Activated CD4-positive, alpha-beta T cell treated with anti-CD3 and anti-CD28 coated beads, Interleukin-2, amount 50 U/mL, for 24 hours (primary cell): ENCODE measurements at places on chromosomes 16 and 17.
A peak's percentile ranks its signal among the peaks of the same experiment; 100 is the strongest.

- no peak for DNase-seq
These were observed 5.3 kb upstream of the DNAH2 start for GRCh38 chr17:7712111-7712771.

DNA sequence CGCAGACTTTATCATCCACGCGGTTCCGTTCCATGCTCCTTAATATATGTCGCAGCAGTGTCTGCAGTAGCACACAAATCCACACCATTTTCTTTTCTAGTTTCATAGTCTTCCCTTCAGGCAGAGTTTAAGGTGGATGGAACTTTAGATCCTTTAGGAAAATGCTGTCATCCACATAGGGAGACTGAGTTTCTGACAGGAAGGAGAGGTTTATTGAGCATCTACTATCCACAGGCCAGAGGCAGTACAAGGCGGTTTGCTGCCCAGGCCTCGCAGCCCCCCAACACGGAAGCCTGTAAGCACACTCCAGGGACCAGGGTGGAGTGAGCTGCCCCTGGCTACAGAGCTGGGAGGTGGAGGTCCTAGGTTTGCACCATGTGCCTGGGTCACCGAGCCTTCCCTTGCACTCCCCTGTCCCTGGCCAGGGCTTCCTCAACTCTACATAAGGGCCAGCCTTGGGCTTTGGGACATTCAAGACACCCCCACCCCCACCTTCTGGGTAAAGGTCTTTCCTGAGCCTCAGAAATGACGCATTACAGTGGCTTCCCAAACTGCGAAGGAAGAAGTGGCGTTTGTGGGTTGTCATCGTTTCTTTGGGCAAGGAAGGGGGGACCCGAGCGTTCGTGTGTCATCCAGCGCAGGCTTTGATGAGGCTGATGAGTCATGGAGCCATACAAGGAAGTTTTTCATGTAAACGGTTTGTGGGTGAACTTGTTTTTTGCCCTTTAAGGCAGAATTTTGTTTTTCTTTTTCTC is 146.5 kb upstream of the PLCG2 start:
- DNase-seq: peak; percentile 75

DNA sequence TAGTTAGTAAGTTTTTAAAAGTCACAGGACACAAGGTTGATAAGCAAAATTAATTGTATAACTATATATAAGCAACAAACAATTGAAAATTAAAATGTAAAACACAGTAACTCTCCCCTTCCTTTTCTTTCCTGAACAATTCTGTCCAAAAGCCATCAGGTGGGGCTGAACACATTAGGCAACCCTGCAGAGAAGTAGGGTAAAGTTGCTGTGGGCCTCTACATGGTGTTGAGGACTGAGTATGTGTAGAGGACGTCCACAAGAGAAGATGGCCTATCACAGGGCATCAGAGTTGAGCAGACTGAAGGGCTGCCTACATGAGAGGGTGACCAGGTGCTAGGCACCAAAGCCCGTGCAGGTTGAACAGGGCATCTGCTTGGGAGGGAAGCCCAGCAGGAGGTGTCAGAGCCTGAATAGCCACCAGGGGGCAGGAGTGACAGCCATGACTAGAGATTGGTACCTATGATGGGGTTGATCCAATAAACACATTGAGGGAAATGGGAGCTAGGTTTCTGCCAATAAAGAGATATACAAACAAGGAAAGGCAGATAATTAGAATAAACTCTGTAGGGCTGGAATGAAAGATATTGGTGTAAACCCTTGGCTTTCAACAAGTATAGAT is 415.1 kb downstream of the NPIPA8 start:
- DNase-seq: peak; percentile 32

DNA sequence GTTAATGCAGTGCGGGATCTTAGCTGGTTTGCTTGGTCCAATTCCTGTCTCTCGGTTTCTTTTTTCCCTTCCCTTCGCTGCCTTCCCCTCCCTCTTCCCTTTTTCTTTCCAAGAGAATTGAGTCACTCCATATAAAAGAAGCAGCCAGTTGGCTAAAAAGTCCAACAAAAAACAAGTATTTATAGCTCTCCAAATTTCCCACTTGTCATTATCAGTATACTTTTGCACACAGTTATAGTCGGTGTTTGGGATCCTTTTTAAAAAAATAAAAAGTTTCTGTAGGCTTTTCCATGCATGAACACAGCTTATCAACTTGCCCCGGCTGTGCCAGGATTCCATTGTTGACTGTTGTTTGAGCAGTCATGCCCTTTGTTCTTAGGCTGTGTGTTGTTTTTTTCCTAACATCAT is 24.9 kb downstream of the HMOX2 start:
- DNase-seq: no peak

- no peak for DNase-seq
These were observed 705 bp upstream of the CDRT4 start for GRCh38 chr17:15468126-15468525.

- no peak for DNase-seq
These were observed 1.9 kb downstream of the PRKCB start for GRCh38 chr16:23837553-23838308.

DNA sequence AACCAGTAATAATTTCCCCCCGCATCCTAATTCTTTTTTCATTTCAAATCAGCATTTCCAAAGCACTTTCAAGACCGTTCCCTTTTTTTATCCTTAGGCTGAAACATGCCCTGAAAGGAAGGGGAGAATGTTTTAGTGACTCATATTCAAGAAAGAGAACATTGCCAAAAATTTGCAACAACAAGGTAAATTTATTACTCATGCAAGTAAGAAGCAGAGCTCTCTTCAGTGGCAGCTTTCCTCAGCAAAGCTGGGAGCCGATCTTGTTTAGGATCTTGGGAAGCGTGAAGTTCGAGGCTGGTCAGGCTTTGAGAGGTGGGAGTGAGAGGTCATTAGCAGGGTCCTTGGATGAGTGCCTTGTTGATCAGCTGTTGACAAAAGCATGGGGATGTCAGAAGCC is 129.5 kb downstream of the PRKCA start:
- no peak for DNase-seq

DNA sequence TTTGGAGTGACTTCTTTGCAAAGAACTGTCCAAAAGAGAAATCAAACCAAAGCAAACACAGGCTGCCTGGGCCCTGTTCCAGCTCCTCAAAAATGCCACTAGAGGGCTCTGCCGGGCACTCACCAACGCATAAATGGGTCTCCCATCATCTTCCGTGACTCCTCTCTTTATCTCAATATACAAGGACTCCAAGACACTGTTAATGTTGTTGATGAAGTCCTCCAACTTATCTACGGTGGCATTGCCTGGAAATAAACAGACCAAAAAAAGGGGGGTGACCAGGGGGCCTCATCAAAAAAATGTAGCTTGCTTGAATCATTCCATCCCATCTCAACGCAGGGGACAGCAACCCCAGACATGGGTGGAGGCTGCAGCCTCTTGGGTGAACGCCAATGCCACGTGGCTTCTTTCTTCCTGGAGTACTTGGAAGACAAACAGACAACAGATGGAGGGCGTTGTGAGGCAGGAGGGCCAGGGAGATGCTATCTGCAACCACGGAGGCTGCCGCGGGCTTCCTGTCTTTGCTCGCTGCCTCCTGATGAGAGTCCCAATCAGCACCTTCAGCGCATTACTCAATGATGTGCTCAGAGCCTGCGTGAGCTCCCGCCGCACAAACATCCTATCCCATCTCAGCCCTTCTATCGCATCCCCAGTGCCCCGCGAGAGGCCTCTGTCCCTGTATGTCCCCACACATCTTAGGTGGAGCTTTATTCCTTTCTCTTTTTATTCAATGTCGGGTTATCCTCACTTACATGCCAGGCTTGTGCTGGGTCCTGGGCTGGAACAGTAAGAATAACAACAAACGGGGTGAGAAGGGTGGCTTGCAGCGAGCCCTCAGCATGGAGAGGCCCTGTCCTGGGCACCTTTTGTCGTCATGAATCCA is 32.0 kb downstream of the KDM8 start:
- peak; percentile 43 for DNase-seq

DNA sequence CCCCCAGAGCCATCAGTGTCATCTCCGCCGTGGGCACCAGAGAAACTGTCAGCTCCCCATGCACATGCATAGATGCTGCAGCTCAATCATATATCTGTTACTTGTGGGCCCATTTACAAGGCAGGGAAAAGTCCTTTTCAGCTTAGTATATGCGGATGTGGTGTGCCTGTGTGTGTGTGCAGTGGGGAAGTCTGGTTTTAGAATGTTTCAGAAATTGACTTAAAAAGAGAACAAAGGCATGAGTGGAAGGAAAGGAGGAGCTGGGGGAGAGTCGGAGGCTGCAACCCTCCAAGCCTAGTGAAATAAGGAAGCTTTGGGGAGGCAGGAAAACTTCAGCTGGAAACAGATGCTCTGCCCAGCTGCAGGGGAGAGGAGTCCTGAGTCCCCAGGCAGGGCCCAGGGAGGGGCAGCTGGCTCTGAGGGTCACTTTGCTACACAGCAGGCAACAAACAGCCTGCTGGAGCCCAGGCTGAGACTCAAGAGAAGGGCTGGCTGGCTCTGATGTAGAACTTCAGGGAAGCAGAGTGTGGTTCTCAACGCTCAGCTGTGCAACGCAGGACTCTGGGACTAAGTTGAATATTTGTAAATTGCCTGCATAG is 11.1 kb upstream of the CD300LD start:
- DNase-seq: no peak

DNA sequence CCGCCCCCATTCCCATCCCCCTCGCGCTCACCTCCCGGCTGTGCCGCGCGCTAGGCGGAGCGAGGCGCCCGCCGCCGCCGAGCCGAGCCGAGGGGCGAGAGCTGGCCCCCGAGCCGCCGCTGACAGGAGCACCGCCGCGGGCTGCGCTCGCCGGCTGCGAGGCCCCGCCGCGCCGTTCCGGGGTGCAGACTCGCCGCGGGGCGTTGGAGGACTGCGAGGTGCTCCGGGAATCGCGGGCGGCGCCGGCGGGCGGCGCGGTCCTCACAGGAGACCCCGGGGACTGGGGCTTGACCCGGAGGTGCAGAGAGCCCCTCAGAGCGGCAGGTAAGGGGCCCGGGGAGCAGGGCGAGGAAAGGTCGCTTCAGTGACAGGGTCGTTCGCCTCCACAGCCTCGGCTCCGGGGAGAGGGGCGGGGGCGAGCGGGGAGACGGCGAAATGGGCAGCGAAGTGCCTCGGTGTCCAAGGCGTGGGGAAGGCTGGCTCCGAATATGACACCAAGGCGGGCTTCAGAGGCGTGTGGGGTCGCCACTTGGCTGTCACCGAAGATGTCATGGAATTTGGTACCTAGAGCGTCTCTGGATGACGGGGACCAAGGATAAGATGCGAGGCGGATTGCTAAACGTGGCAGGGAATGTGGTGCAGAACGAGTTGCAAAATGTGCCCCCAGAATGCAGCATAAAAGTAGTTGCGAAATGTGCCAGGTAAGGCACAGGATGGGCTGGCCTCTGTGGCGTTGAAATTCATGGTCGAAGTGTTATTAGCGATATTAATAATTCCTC is 580 bp downstream of the TANC2 start:
- no peak for DNase-seq

DNA sequence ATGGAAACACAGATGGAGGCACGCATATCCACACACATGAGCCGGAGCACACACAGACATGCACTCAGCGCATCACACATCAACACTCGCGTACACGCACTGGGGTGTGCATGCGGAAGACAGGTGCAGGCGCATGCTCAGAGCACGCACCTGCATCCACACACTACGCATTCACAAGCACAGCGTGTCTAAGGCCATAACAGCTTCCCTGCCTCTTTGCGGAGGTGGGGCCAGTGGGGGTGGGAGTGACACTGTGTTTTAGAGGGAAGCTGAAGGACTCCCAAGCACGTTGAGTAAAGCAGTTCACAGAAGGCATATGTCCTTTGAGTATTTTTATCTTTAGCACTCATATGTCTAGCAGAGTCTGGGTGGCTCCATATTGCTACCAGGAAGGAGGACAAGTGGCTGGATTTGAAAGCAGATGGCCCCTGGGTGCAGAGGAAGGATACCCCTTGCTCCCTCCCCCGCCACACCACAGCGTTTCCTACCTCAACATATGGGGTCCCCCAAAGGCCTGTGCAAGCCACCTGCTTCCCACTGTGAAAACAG is 68.6 kb upstream of the TOB1 start:
- no peak for DNase-seq

DNA sequence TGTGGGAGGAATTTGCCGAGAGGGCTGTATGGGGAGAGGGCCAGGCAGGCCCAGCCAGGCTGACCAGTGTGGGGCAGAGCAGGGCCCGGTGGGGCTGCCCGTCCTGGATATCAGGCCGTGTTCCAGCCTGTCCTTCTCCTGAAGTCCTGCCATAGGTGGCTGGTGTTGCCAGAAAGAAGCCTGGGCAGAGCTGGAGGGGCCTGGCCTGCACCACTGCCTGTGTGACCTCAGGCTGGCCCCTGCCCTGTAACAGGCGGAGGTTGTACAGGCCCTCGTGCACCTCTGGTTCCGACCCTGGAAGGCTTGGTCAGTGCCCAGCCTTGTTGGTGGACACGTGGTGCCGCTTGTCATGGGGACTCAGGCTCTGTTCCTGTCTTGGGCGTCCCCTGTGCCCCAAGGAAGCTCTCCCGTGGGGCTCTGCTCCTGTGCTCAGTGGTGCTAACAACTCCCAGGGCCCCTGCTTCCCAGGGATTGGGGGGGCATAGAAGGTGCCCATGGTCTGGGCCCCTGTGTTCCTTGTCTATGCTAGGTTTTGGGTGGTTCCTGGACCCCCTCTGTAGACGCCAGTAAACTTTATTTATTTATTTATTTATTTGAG is 33.3 kb downstream of the ADCY7 start:
- no peak for DNase-seq

GRCh38 chr17:45956090-45956489 is 43.0 kb upstream of the STH start:
- DNase-seq: no peak

DNA sequence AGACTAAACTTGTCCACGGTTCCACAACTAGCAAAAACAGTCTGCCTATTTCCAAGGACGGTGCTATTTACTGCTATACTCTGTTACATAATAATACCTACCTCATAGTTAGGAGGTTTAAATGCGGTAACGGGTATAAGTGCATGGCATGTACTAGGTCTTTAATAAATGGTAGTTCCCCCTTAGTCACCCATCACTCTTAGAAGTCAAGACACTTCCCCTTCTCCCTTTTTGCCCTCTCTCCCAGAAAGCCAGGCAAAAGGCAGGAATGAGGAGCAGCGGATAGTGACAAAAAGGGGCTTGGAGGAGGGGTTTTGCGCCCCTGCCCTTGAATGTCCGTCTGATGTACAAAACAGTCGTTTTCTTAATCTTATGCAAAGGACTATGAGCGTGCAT is 1.1 kb upstream of the LSM12 start:
- DNase-seq: no peak

DNA sequence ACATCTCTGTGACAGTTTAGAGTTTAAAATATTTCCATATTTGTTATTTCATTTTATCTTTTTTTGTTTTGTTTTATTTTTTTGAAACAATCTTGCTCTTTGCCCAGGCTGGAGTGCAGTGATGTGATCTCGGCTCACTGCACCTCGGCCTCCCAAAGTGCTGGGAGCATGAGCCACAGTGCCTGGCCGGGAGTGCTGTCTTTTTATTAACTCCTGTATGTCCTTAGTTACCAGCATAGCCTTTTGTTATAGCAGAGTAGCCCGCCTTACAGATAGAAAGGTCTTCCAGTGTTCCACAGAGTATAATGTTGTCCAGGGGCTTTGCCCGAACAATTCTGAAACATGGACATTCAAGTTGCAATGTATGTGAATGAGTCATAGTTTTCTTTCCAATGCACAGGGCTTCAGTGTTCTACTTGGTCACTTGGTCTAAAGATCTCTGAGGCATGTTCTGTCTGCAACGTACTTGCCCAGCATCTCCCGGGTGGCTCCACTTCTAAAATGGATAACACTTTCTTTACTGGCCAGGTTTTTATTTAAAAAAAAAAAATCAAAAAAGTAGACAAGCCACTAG is 125.6 kb downstream of the KCNJ18 start:
- DNase-seq: no peak

GRCh38 chr17:7897773-7898172 is 9.2 kb downstream of the CHD3 start:
- no peak for DNase-seq
